NCI-H345 (cell line): ENCODE measurements at places on chromosomes 5 and 9.

DNA sequence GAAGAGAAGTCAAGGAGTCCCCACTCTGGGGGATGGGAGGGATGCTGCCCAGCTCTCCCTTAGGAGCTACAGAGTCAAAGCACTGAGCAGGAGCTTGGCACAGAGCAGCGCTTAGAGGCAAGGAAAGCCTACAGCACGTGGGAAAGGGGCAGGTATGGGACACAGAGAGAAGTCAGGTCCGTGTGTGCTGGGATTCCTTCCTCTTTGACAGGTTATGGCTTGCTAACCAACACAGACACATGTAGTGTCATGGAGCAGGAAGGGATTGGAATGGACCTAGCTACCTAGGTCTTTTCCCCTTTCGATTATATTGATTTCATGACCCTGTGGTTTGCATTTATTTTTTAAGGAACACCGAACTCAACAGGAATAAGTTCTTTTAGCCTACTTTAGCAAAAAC is 208.5 kb upstream of the TUT7 start:
- DNase-seq, result no peak

DNA sequence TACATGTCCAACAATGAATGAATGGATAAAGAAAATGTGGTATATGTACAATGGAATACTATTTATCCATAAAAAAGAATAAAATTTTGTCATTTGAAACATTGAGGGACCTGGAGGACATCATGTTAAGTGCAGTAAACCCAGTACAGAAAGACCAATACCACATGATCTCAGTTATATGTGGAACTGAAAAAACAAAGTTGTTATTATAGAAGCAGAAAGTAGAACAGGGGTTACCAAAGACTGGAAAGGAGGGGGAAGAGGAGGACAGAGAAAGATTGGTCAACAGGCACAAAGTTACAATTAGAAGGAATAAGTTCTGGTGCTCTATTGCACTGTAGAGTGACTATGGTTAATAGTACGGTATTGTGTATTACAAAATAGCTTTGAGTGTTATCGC is 233.8 kb downstream of the SEMA6A start:
- DNase-seq, result no peak

- DNase-seq, result no peak
Measured at GRCh38 chr5:60410427-60410826, 289.5 kb downstream of the DEPDC1B start.

GRCh38 chr9:93091453-93092081 is 4.5 kb upstream of the CARD19 start:
- DNase-seq, result no peak

DNA sequence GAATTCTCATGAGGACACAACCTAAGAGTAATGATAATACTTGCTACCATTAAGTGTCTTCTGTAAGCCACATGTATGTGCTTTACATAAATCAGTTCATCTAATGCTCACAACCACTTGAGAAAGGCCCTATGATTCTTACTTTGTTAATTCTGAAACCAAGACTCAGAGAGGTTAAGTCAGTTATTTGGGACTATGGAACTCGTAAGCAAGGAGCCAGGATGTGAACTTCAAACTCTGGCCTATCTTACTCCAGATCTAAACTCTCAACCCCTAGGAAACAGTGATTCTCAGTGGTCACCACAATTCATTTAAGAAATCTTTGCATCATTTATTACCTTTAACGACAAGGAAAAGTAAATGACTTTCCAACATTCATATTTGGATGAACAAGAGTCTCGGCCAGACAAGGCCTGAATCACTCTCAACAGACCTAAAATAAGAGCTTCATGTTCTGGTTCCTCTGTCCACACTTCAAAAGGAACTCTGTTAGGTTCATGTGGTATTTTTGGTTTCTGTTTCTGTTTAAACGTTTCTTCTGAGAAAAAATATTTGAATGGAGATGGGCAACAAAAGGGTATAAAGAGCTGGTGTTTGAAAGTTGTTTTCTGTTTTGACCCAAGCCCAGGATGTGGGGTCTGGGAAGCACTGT is 104.8 kb downstream of the LPAR1 start:
- DNase-seq, result no peak

- DNase-seq, result no peak
Measured at GRCh38 chr5:39947657-39948056, 522.9 kb upstream of the DAB2 start.

- DNase-seq, result peak; percentile 61
Measured at GRCh38 chr9:128321879-128322403, 306 bp downstream of the TRUB2 start.

- DNase-seq, result no peak
Measured at GRCh38 chr5:71836084-71836483, 117.0 kb downstream of the CARTPT start.

DNA sequence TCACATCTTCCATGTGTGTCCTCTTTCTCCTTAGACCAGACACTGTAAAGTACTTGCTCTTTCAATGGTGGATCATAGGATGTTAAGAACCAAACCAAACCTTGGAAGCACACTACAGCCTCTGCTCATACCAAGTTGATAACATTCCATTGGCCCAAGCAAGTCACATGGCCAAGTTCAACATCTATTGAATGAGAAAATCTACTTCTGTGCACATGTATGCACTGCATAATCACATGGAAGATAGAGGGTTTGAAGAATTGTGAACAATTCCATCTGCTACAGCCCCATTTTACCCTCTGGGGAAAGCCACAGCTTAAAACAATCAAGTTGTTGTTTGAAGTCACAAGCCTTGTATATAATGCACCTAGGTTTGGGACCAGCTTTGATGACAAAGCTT is 68.2 kb downstream of the MFAP3 start:
- no peak for DNase-seq

DNA sequence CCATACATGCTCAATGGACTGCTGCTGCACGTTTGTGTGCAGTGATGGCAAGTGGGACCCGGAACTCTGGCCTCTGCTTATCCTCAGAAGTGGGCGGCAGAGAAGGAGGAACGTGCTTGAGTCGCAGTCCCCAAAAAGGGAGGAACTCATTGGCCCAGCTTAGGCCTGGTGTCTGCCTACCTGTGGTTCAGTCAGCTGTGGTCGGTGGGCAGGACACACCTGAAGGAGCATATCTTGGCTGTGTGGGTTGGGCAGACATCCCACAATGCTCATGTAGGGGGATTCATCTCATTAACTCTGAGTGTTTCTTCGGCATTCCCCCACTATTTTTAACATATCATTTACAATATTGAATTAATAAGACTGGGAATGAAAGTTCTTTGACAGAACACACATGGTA is 122.9 kb upstream of the IL12B start:
- DNase-seq, result no peak

GRCh38 chr9:119588874-119589744 is 219.9 kb upstream of the BRINP1 start:
- DNase-seq, result peak; percentile 49

- DNase-seq, result no peak
Measured at GRCh38 chr5:71695071-71695470, 24.0 kb upstream of the CARTPT start.

- DNase-seq, result no peak
Measured at GRCh38 chr9:134396258-134396742, 70.0 kb downstream of the RXRA start.

- no peak for DNase-seq
Measured at GRCh38 chr5:103526164-103526915, 36.2 kb downstream of the NUDT12 start.

- DNase-seq, result no peak
Measured at GRCh38 chr5:94481059-94481458, 137.3 kb downstream of the KIAA0825 start.

DNA sequence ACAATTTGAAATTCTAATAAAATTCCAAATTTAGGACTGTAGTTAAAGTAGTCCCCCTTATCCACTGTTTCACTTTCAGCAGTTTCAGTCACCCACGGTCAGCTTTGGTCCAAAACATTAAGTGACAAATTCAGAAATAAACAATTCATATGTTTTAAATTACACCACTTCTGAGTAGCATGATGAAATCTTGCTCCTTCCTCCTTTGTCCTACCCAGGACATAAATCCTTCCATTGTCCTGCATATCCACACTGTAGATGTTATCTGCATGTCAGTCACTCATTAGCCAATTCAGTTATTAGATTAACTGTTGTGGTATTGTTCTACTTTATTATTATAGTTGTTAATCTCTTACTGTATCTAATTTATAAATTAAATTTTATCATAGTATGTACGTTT is 376.5 kb downstream of the SH3GL2 start:
- DNase-seq, result no peak

- DNase-seq, result no peak
Measured at GRCh38 chr5:88145221-88145610, 123.4 kb downstream of the TMEM161B start.

DNA sequence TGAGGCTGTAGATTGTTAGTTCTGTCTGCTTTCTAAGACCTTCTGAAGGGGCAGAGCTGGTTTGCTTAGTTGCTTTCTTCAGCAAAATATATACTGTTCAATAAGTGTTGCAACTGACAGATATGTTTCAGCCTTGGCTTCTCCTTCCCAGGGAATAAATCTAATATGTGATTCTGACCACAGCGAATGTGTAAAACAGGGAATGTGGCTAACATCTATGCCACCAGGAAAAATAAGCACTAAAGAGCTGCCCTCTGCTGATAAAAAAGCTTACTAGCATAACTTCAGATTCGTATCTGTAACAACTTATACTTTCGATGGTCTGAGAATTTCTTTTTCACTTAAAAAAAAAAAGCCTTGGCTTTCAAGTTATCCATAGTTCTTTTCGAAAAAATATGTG is 13.0 kb upstream of the OSMR start:
- no peak for DNase-seq

GRCh38 chr5:104914536-104915070 is 1352.0 kb upstream of the NUDT12 start:
- DNase-seq, result no peak

DNA sequence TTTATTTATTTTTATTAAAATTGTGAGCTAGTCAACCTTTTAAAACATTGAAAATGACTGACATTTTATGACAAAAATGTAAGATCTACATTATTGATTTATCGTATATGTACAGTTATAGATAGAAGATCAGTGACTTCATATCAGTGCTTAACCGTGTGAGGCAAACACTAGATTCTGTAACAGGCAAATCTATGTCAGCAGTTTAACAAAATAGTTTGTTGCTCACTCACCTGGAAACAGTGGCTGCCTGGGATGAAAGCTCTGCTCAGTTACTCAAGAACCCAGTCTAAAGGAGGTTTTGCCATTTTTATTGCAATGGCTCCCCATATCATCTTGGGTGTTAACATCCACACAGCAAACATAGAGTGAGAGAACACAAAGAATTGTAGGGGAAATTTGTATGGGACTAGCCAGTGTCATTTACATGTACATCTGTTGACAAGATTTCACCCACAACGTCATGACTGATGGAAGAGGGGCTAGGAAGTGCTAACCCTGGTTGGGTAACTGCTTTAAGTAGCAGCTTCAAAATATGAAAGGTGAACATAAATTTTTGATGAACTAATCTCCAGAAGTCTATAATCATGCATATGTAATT is 49.0 kb downstream of the SGCD start:
- DNase-seq, result no peak

GRCh38 chr5:78997090-78997489 is 12.0 kb upstream of the ARSB start:
- no peak for DNase-seq

- DNase-seq, result peak; percentile 1
Measured at GRCh38 chr5:57302164-57302563, 128.3 kb downstream of the GPBP1 start.

- no peak for DNase-seq
Measured at GRCh38 chr9:129697656-129698253, 32.3 kb downstream of the PRRX2 start.

- DNase-seq, result no peak
Measured at GRCh38 chr9:117561761-117562160, 142.4 kb upstream of the TLR4 start.

- peak; percentile 62 for DNase-seq
Measured at GRCh38 chr5:110258460-110259216, 467.8 kb downstream of the TMEM232 start.
